ENCODE measurements at places on chromosomes 4 and X. TPM values are rescaled to one million over a fixed set of nuclear protein-coding genes. Genes with fewer than 3 reads are reported as not detected.

SSX4 gene
- 0.15 TPM for total RNA-seq

DNA sequence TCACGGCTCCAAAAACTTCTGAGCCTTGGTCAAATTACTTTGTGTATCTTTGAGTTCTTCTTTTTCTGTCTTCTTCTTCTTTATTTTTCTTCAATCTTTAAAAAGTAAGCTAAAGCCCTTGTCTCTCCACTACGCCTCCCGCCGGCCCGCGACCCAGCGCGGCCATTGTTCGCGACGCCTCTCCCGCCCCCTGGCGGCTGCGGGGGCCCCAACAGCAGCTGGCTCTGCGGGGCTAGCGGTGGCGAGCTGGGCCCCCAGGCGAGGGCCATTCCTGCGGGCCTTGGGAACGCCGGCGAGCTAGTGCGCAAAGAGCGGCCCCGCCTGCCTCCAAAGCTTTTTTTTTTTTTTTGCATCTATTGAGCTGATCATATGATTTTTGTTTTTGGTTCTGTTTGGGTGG lies 119.1 kb downstream of the TGIF2LX start:
- no peak for DNase-seq

GC gene
- 0.31 TPM for total RNA-seq

- no peak for DNase-seq
Observed at GRCh38 chrX:4263030-4263803, 549.8 kb upstream of the PRKX start.

DNA sequence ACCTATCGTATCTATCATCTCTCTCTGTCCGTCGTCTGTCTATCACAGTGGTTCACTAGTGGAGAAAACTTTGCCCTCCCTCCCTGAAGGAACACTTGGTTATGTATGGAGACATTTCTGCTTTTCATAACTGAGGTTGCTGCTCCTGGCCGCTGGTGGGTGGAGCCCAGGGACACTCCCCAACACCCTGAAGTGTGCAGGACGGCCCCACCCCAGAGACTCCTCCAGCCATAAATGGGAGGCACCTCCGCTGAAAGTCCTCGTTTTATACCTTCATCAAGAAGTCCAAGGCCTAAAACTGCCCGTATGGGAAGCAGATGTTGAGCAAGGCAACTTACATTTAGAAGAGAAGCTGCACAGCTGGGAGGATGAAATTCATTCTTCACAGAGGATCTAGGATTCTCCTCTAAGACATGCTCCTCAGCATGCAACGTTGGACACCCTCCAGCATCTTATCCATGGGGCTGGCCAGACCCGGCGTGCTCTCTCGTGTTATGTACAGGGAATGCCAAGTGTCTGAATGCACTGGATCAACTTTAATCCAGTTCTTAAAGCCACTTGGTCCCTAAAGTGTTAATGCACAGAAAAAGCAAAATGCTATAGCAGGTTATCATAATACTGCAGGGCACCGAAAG lies 43.5 kb downstream of the PRKX start:
- no peak for DNase-seq
